CD8-positive, alpha-beta T cell (primary cell): ENCODE measurements at places on chromosomes 2 and 18. TPM values are rescaled to one million over a fixed set of nuclear protein-coding genes. Genes with fewer than 3 reads are reported as not detected.

Gene SERPINB11
- not detected for total RNA-seq

Gene AFG3L2
- 59.0 TPM for total RNA-seq

Gene CYS1
- total RNA-seq = not detected

Gene RAMP1
- total RNA-seq = not detected

Gene OSR1
- total RNA-seq = not detected

Gene SRD5A2
- total RNA-seq = not detected

Gene IL36G
- total RNA-seq = not detected

Gene RBM43
- total RNA-seq = 12.1 TPM

Gene EML6
- total RNA-seq = 0.81 TPM

Gene STARD6
- total RNA-seq = not detected
